Sigmoid colon (tissue), 7 donors: ENCODE measurements at places on chromosomes 12 and 14. TPM values are rescaled to one million over a fixed set of nuclear protein-coding genes. Genes with fewer than 3 reads are reported as not detected.

SLC6A12 gene
- 4.2 TPM for polyA plus RNA-seq

VWF gene
- 0.60 TPM for polyA plus RNA-seq

SRRM4 gene
- polyA plus RNA-seq, result not detected

LAG3 gene
- 0.60 TPM for polyA plus RNA-seq

WNT5B gene
- polyA plus RNA-seq, result 0.69 TPM

LHX5 gene
- not detected for polyA plus RNA-seq

NAV3 gene
- polyA plus RNA-seq, result not detected

SPIC gene
- 0.77 TPM for polyA plus RNA-seq

TMEM117 gene
- polyA plus RNA-seq, result 2.3 TPM

INF2 gene
- polyA plus RNA-seq, result 130 TPM
